ENCODE measurements at places on chromosomes 1 and 21. TPM values are rescaled to one million over a fixed set of nuclear protein-coding genes. Genes with fewer than 3 reads are reported as not detected.
A peak's percentile ranks its signal among the peaks of the same experiment; 100 is the strongest.

DNA sequence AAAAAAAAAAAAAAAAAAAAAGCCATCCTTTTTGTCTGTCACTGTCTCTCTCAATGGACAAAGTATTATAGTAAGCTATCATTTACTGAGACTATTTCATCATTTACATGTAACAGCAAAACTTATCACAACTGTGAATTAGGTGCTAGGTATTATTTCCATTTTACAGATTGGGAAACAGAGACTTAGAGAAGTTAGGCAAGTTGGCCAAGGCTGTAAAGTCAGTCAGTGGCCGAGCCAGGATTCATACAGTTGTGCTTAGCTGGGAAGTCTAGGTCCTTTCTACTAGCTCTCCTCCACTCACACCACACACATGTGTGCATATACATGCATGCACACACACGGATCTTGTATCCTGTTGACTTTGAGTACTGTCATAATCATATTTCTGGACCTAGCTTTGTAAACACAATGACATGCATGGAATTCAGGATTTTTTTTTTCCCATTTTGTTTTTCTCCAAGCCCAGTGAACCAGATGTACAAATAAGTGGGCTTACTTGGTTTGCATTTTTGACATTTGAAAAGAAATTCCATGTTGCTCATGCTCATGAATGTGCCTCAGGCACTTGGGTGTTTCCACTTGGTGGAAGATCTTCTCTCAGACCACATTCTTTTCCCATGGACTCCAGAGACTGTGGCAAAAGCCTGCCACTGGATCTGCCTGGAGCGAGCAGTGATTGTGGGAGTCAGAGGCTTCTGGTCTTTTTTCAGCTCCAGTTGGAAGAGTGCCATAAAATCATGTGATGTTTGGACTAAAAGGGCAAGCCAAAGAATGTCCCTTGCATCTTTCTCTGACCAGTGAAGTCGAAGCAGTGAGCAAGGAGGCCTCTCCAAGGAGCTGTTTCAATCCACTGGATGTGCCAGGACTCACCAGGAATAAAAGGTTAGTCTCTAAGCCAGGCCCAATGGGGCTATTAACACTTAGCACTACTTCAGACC is 61.7 kb upstream of the DNAJC6 start:
- H3K27me3 ChIP-seq, result no peaks in the 10 kb centered on the region
- no peaks in the 10 kb centered on the region for H3K36me3 ChIP-seq

DNA sequence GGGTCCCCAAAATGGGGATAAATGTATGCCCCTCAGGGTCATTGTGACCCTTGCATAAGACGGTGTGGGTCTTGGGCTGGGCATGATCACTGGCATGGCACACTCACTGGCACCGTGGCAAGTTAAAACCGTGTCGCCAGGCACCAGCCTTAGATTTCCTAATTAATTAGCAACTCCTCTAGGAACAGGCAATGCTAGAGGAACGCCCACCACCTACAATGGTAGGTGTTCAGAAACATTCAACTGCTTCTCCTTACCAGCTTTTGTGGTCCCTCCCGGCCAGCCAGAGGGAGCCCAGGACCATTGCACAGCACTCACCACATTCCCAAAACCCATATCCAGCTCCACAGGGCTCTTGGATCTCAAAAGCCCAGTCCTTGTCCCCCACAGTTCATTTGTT is 36.4 kb downstream of the EPHA2 start:
- H3K27ac ChIP-seq, result no peak overlapping the region
- H3K27me3 ChIP-seq, result no peaks in the 10 kb centered on the region
- peaks cover under 1% of the 10 kb centered on the region for H3K36me3 ChIP-seq
- no peak for DNase-seq
- H3K4me3 ChIP-seq, result no peak overlapping the region

DNA sequence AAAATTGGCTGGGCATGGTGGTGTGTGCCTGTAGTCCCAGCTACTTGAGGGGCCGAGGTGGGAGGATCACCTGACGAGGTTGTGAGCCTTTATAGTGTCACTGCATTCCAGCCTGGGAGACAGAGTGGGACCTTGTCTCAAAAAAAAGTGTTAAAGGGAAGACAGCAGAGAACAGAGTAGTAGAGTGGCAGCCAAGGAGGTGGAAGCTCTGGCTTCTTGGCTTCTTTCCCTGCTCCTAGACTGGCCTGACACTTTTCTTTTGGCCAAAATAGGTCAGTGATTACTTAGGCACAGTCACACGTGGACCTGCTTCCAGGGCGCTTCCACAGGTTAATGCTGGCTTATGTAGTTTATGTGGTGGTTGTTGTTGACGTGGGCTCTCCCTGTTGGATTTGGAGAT is 3.2 kb downstream of the DIP2A start:
- H3K36me3 ChIP-seq, result no peaks in the 10 kb centered on the region
- no peak overlapping the region for H3K4me3 ChIP-seq
- DNase-seq, result no peak
- no peaks in the 10 kb centered on the region for H3K4me1 ChIP-seq
- H3K27ac ChIP-seq, result no peak overlapping the region

DNA sequence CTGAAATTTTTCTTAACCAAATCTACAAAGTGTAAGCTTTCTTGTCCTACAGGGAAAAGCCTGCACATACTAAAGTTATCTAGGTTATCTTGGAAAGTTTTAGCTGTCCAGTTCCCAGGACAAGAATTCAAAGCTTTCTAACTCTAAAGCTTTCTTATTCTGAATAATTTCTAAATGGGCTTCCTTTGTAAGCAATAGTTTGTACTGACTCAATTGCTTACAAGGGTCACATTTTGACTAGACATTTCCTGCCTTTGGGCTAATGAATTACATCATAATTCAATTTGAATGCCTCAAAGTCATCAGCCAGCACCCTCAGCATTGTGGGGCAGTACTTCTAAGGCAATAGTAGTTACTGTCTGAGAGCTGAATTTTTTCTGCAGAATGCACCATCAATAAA is 223.0 kb downstream of the LTN1 start:
- H3K27me3 ChIP-seq, result no peaks in the 10 kb centered on the region
- no peak overlapping the region for H3K27ac ChIP-seq
- no peaks in the 10 kb centered on the region for H3K36me3 ChIP-seq
- H3K4me1 ChIP-seq, result no peaks in the 10 kb centered on the region
- DNase-seq, result no peak

GRCh38 chr1:235644693-235645305 is 4.8 kb downstream of the GNG4 start:
- DNase-seq, result no peak
- H3K4me3 ChIP-seq, result no peak overlapping the region
- H3K27ac ChIP-seq, result no peak overlapping the region
- H3K27me3 ChIP-seq, result no peaks in the 10 kb centered on the region
- H3K4me1 ChIP-seq, result peaks cover 18% of the 10 kb centered on the region
- no peaks in the 10 kb centered on the region for H3K36me3 ChIP-seq

DNA sequence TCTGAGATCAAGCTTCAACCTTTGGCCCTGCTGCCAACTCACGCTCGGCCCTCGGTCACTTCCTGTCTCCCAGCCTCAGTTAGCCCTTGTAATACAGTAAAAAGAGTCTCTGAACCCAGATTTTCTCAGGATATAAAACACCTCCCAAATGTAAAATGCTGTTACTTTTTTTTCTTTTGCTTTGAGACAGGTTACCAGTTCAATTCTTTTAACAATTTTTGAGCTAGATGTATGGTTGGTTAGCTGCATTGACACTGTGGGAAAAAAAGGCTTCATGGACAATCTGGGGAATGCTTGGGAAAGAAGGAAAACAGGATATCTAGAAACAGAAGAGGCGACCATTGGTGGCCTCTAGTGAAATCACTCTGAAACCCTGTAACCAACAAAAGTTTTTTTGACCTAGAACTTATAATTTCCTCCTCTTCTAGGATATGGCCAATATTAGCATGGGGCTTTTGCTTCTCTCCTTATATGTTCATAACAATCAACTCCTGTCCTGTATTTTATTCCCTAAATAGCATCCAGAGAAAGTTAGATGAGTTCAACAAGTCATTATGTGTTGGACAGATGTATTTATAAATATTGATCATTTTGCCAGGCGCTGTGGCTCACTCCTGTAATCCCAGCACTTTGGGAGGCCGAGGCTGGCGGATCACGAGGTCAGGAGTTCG is 1.3 kb downstream of the CMPK1 start:
- no peak for DNase-seq
- peak overlapping the region; percentile 60 for H3K27ac ChIP-seq
- H3K4me3 ChIP-seq, result peak overlapping the region; percentile 82
- H3K4me1 ChIP-seq, result peaks cover 5% of the 10 kb centered on the region

GRCh38 chr1:204304067-204304466 is 55.7 kb downstream of the PLEKHA6 start:
- DNase-seq, result no peak
- no peak overlapping the region for H3K27ac ChIP-seq
- H3K4me1 ChIP-seq, result peaks cover 20% of the 10 kb centered on the region
- H3K4me3 ChIP-seq, result no peak overlapping the region
- H3K27me3 ChIP-seq, result no peaks in the 10 kb centered on the region
- no peaks in the 10 kb centered on the region for H3K36me3 ChIP-seq

- H3K27me3 ChIP-seq, result no peaks in the 10 kb centered on the region
- 0 out of 2 replicates have a peak, but pooled peaks cover 4% of the 10 kb centered on the region for H3K4me1 ChIP-seq
- H3K27ac ChIP-seq, result no peak overlapping the region
- H3K36me3 ChIP-seq, result no peaks in the 10 kb centered on the region
Measured at GRCh38 chr1:67559222-67559700, 125.7 kb upstream of the GADD45A start.

- peak overlapping the region; percentile 64 for H3K4me3 ChIP-seq
- no peak overlapping the region for H3K27ac ChIP-seq
- H3K36me3 ChIP-seq, result no peaks in the 10 kb centered on the region
- H3K27me3 ChIP-seq, result peaks cover 2% of the 10 kb centered on the region
- no peak for DNase-seq
Measured at GRCh38 chr1:180911640-180912191, 981 bp upstream of the KIAA1614 start.

Gene MX2
- total RNA-seq, result 8.9 TPM

Gene SPATC1L
- total RNA-seq, result 50.0 TPM

Gene KLF17
- not detected for total RNA-seq
